ENCODE measurements at places on chromosomes 12 and 14. TPM values are rescaled to one million over a fixed set of nuclear protein-coding genes. Genes with fewer than 3 reads are reported as not detected.

The CLEC6A gene
- total RNA-seq = not detected

The TSPAN9 gene
- total RNA-seq = 7.1 TPM

The HAL gene
- 2.5 TPM for total RNA-seq

The FOXA1 gene
- total RNA-seq = 58.4 TPM

The CHURC1 gene
- total RNA-seq = 50.8 TPM

The PPP1R1A gene
- total RNA-seq = 2.5 TPM

The FLVCR2 gene
- total RNA-seq = 42.1 TPM

The TMEM30B gene
- total RNA-seq = 68.5 TPM

The LRRC10 gene
- not detected for total RNA-seq

The LRFN5 gene
- 0.37 TPM for total RNA-seq

GRCh38 chr12:41777064-41777790 lies 367.4 kb downstream of the GXYLT1 start:
- no peak for DNase-seq

GRCh38 chr12:49868952-49869815 lies 26.3 kb upstream of the BCDIN3D start:
- peak; percentile 47 for DNase-seq

DNA sequence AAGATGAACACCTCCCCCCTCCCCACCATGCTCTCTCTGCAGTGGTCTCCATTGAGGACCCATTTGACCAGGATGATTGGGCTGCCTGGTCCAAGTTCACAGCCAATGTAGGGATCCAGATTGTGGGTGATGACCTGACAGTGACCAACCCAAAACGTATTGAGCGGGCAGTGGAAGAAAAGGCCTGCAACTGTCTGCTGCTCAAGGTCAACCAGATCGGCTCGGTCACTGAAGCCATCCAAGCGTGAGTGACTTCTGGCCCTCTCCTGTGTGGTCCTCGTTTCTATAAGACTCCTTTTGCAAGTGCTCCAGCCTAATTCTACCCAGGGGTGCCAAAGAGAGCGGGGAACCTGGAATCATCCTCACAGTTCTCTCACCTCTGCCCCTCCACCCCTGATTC lies 6.2 kb upstream of the ATN1 start:
- DNase-seq = no peak

DNA sequence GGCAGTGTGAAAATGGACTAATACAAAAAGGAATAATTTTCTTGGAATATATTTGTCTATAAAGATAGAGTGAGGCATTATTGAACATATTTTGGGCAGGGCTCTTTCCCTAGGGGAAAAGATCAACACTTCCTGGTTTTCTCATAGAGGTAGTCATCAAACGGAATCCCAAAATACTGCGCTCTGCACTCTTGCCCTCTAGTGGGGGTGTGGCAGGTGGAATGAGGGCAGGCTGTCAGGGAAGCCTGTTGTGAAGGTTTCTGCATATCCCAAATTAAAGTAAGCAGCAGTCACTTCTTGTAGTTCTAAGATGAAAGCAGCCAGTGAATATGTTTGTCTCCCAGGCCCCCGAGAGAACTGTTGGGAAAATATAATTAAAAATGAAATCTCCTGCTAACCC lies 666.8 kb upstream of the TMEM132C start:
- no peak for DNase-seq

- no peak for DNase-seq
These were observed 47.3 kb upstream of the GTF2A1 start for GRCh38 chr14:81268016-81268416.

DNA sequence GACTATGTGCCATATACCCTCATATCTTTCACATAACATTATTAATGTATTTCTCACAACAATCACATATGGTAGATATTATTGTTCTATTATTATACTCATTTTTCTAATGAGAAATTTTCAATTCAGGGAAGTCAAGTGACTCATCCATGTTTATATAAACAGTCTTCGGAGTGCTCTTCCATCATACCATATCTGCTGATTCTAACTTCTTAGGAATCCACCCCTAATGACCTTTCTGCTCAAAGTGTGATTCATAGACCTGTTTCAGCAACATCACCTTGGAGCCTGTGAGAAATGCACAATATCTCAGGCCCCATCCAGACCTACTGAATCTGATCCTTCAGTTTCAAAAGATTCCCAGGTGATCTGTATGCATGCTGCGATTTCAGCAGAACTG lies 39.8 kb upstream of the OVCH1 start:
- no peak for DNase-seq

GRCh38 chr12:19198272-19198671 lies 68.7 kb downstream of the PLEKHA5 start:
- no peak for DNase-seq

GRCh38 chr12:48640428-48640827 lies 41.6 kb downstream of the KANSL2 start:
- no peak for DNase-seq

GRCh38 chr12:8899830-8900229 lies 14.5 kb upstream of the PHC1 start:
- DNase-seq = no peak

DNA sequence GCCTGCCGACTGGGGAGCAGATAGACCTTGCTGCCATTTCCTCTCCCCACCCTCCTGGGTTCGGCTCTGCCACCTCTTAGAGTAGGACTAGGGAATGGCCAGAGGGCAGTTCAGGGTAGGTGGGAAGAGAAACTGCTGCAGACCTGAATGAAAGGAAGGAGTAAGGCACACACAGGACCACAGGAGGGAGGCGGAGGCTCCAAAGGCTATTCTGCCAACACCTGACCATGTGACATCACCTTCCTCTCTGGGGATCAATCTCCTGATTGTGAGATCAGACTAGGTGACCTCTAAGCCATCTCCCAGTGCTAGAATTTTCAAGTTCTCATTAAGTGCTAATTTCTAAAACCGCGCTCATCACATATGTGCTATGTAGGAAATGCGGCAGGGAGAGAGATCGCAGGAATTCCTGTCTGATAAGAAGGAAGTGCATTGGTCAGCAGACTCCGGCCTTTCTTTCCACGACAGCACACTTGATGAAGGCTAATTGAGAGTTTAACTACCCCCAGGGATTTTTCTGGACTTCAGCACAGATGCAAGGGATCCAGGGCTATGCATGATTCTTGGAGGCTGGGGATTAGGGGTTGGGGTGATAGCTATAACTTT lies 11.5 kb upstream of the TSPAN11 start:
- DNase-seq = no peak

GRCh38 chr14:35687335-35687939 lies 121.7 kb downstream of the RALGAPA1 start:
- no peak for DNase-seq

GRCh38 chr12:109879351-109880042 lies 844 bp downstream of the GLTP start:
- DNase-seq = no peak

DNA sequence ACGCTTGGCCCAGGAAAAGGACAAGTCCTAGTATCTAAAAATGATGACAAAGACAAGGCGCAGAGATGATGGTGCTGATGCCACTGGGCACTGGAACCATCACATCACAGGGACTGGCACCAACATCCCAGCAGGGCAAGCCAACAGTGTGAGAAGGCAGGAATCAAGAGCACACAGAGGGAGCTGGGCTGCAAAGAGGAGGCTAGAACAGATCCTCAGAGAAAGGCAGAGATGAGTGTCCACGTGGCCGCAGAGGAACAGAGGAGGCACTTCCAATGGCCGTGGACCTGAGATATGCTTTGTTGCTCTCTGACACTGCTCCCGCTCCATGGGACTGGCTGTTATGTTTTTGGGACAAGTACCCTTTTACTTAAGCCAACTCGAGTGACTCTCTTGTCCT lies 17.9 kb downstream of the FOXN3 start:
- DNase-seq = no peak

GRCh38 chr14:106844608-106845285 lies 1318.4 kb downstream of the TMEM121 start:
- peak; percentile 83 for DNase-seq

GRCh38 chr12:50050410-50051098 lies 6.8 kb upstream of the ASIC1 start:
- DNase-seq = no peak

- DNase-seq = no peak
These were observed 1.5 kb upstream of the KCNH3 start for GRCh38 chr12:49537231-49537751.

DNA sequence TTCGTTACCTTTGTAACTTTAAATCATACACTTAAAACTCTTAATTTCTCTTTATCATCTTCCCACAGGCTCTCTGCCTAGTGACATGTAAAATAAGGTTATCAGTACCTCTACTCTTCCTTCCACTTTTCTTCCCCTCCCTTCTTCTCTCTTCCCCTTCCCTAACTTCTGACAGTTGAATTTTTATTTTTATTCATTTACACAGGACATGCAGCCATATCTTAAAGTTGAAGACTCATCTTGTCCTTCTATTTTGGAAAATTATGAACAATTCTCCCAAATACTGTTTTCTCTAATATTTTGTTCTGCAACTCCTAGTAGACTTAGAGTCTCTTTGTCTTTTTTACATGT lies 263.9 kb downstream of the FBXL14 start:
- DNase-seq = no peak

DNA sequence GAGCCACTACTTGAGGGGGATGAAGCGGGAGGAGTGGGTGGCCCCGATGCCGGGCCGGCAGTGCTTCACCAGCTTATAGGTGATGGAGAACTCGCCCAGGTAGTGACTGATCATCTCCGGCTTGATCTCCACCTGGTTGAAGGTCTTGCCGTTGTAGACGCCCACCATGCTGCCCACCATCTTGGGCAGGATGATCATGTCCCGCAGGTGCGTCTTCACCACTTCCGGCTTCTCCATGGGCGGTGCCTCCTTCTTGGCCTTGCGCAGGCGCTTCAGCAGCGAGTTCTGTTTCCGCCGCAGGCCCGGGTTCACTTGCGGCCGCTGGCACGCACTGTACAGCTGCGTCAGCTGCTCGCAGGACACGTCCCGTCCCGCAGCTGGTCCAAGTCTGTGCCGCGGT lies 3.4 kb downstream of the TIGAR start:
- no peak for DNase-seq

DNA sequence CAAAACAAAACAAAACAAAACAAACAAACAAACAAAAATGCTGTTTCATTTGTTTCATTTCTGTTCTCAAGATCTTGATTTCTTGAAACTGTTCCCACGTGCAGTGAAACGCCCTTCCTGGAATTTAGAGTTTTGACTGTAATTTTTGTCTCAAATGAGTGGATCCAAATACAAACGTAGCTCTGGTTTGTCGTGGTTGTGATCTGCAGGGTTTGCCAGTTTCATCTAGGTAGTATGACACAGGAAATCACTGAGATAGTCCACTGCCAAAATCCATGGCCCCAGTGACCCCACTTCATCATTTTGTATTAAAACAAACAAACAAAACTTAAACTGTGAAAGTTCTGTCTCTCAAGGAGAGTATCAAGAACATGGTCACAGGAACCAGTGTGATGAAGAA lies 838.6 kb downstream of the BCL11B start:
- no peak for DNase-seq

DNA sequence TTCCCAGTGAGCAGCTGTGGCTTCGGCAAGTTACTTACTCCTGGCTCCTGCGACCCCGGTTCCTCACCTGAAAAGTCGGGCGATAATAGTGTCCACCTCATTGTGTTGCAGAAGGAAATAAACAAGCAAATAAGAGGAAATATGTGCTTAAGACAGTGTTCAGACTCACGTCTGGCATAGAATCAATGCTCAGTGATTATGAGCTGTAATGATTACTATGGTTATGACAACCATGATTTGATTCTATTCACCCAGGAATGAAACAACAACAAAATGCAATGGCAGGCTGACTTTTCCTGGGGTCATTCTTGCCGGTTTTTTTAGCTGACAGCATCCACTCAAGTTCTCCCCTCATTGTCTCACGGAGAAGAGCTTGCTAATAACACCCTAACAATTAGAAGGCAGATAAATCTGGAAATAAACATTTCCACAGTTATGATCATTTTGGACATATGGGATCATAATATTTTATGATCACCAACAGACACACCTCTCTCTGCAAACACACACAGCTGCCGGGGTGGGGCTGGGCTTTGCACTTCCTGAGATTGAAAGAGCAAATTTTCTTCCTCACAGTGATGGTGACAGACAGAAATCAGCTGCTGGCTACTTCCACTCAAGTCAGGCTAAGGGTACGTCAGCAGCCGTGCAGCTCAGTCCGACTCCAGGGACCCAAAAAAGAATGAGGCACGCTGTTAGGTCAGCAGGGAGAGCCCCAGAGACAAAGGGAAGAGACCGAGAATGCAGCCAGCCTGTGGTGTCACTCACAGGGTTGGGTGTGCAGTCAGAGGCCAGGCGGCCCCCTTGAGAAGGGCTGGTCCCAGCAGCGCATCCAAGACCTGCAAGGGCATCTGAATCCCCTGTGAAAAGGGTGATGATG lies 158.0 kb downstream of the RIMBP2 start:
- DNase-seq = peak; percentile 84

- no peak for DNase-seq
These were observed 97.5 kb downstream of the ZFP36L1 start for GRCh38 chr14:68695326-68695768.

DNA sequence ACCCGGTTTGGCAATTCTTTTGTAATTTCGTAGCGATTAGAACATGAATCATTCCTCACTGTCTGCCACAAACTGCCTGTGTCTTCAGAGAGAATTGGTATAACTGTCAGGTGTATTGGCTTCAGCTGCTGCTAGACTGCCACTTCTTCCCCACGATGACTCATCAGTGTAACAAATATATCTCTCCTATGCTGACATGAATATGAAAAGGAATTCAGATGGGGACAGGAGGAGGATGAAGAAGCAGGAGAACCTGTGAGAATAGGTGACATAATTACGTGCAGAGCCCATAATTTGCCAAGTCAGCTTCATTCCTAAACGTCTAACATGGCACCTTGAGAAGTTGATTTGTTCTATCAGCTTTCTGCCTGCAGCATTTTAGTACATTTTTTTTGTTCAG lies 64.9 kb downstream of the FRMD6 start:
- no peak for DNase-seq

DNA sequence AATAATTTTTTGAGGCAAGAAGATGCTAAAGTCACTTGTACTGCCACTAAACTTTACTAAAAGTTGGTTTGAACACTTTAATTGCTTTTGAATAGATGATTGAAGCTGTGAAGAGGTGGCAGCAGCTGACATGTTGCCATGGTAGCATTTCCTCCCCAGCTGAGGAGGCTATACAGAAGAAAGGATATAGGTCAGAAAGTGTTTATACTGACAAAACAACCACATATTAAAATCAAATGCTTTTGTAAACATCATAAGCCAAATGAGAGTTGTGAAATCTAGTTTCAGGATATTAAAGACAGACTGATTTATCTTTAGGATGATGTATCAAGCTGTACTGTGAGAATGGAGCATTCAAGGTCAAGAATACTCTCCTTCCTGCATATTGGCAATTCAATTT lies 41.7 kb downstream of the TSPAN19 start:
- no peak for DNase-seq

DNA sequence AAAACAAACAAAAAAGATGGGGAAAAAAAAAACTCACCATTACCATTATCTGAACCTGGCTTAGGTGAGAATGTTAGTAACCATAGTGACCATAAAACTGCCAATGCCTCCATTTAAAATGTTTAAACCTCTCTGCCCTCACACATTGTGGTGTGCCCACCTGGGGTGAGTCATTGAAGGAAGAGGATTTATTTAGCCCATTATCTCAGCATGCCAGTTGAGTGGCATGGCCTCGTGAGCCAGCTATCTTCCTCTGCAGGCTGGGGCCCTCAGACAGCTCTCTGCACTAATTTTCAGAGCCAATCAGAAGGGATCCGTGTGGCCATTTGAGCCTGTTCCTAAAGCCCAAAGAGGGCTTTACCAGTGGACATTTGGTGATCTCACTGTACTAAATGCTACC lies 81.8 kb upstream of the CCDC198 start:
- DNase-seq = no peak
